Psoas muscle (tissue), 8 donors: ENCODE measurements at places on chromosomes 2 and 18. TPM values are rescaled to one million over a fixed set of nuclear protein-coding genes. Genes with fewer than 3 reads are reported as not detected.
A peak's percentile ranks its signal among the peaks of the same experiment; 100 is the strongest.

GRCh38 chr2:201006704-201007103 is 43.2 kb upstream of the ORC2 start:
- H3K4me1 ChIP-seq = no peaks in the 10 kb centered on the region
- no peak overlapping the region for H3K4me3 ChIP-seq
- H3K36me3 ChIP-seq = peaks cover 74% of the 10 kb centered on the region
- H3K27me3 ChIP-seq = no peaks in the 10 kb centered on the region

DNA sequence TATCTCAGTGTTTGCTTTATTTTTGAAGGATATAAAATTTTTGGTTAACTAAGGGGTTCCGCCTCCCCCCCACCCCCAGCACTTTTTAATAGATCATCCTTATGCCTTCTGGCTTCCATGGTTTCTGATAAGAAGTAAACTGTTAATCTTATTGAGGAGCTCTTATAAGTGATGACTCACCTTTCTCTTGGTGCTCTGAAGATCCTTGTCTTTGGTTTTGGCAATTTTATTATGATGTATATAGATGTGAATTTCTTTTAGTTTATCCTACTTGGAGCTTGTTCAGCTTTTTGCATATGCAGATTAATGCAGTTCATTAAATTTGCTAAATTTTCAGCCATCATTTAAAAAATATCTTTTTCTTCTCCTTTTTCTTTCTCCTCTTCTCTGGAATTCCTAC is 91.7 kb upstream of the CTAGE1 start:
- no peak overlapping the region for H3K27ac ChIP-seq
- no peaks in the 10 kb centered on the region for H3K36me3 ChIP-seq
- no peak for DNase-seq

- DNase-seq = no peak
- H3K4me1 ChIP-seq = peaks cover 29% of the 10 kb centered on the region
- no peaks in the 10 kb centered on the region for H3K27me3 ChIP-seq
- no peaks in the 10 kb centered on the region for H3K36me3 ChIP-seq
These were observed 203.3 kb downstream of the TCF4 start for GRCh38 chr18:55384551-55385275.

DNA sequence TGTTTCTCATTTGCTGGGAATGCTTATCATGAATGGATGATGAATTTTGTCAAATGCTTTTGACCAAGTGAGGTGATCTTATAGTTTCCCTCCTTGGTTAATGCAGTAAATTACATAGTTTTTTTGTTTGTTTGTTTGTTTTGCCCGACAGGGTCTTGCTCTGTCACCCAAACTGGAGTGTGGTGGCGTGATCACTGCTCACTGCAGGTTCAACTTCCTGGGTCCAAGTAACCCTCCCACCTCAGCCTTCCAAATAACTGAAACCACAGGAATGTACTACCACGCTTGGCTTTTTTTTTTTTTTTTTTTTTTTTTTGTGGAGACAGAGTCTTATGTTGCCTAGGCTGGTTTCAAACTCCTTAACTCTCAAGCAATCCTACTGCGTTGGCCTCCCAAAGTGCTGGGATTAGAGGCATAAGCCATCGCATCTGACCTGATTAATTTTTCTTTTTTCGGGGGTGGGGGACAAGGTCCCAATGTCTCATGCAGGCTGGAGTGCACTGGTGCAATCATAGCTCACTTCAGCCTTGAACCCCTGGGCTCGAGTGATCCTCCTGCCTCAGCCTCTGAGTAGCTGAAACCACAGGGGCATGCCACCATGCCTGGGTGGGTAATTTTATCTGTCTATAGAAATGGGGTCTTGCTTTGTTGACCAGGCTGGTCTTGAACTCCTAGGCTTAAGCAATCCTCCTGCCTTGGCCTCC is 48.6 kb downstream of the SMAD2 start:
- H3K27ac ChIP-seq = no peak overlapping the region
- no peaks in the 10 kb centered on the region for H3K27me3 ChIP-seq
- no peak overlapping the region for H3K4me3 ChIP-seq
- DNase-seq = no peak
- no peaks in the 10 kb centered on the region for H3K36me3 ChIP-seq

DNA sequence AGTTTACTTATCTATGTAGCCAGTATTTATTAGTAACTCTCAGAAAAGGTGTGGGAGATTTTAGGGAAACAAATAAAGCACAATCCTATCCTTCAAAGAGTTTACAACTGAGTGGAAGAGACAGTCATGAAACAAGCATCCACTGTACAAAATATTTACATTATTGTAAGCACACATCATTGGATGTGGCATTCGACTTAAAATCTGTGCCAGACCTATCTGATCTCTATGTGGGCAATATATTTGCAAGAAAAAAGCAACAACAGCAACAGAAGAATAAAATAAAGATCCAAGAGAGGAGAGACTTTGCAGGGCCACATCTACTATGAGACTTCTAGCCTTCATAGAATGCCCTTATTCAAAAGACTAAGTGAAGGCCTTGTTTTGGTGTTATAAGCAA is 882.1 kb upstream of the PIK3C3 start:
- no peak overlapping the region for H3K27ac ChIP-seq
- no peak overlapping the region for H3K4me3 ChIP-seq
- H3K36me3 ChIP-seq = no peaks in the 10 kb centered on the region
- H3K27me3 ChIP-seq = no peaks in the 10 kb centered on the region
- DNase-seq = no peak
- H3K4me1 ChIP-seq = no peaks in the 10 kb centered on the region

DNA sequence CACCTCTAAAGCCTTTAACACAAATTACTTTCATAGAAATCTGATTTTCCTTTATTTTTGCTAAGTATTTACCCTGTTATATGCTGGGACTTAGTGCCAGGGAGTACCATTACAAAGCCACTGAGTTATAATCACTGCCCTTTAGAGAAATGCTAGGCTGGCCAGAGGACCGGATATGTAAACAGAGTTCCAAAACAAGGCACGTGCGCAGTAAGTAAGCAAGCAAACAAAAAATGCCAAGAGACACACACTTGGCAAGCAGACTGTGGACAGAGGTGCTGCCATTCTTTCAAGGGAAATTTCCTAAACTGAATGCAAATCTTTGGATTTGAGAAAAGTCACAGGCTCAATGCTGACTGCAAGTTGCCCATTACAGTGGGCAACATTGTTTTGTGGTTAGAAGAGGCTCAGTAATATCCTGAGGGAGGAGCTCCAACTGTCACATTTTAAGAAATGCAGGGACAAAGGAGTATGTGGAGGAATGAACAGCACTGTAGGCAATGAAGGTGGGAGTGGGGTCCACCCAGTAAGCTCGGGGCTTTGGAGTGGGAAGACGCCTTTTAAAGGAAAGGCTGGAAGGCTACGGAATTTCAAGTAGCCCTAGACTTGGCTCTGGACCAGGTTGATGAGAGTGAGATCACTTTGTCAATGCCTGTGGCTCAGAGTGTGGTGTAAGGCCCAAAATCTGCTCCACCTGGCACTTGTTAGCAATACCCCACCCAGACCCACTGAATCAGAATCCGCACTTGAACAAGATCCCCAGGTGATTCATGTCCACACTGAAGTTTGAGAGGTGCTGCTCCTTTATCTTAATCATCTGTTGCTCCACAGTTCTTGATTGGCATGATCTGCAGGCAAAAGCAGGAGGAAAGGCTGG is 2.1 kb upstream of the PARD6G start:
- no peaks in the 10 kb centered on the region for H3K36me3 ChIP-seq
- H3K27ac ChIP-seq = no peak overlapping the region
- no peaks in the 10 kb centered on the region for H3K27me3 ChIP-seq
- no peak overlapping the region for H3K4me3 ChIP-seq

DNA sequence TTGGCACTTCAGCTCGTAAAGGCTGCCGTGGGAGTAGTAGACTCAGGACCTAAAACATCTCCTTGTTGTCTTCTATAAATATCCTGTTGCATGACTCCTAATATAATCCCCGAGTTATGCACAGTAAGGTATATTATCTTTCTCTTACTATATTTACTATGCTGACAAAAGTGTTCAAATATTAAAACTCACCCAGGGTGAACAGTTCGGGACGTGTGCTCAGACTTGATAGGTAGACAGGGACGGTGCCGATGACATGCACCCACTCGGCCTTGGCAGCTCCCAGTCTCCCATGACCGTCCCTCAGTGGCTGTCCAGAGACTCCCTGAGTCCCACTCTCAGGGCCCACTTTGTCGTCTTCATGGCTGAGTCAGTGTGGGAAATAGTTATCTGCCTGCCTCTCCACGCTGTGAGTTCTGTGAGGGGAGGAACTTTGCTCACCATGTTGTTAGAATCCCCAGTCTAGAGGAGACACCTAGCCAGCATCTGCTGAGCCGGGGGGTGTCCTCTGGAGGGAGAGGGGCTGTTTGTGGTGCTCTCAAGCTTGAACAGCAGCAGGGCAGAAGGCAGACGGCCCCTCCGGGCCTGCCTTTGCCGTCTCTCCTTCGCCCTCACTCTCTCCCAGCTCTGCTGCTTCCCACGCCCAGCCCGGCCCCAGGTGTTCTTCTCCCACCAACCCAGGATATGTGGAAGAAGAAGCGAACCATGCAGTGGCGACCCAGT is 75.0 kb downstream of the DGKD start:
- no peaks in the 10 kb centered on the region for H3K27me3 ChIP-seq
- peaks cover 10% of the 10 kb centered on the region for H3K36me3 ChIP-seq
- H3K4me1 ChIP-seq = peaks cover 79% of the 10 kb centered on the region
- peak; percentile 89 for DNase-seq

DNA sequence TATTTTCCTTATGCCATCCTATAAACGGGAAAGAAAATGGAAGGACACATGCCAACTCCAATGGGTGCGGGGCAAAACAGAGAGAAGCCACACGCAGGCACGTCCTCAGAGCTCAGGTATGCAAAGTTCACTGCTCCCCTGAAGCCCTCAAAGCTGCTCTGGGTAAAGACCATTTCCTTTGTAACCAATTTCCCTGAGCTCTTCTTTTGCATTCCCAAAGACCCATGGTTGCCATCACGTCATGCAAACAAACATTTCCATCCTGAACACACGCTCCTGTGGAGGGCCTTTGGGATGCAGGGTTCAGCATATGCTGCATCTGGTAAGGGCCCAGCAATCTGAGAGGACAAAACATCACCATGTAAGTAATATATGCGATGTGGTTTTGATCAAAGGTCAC is 69.4 kb downstream of the EMILIN2 start:
- H3K4me1 ChIP-seq = no peaks in the 10 kb centered on the region
- peaks cover 6% of the 10 kb centered on the region for H3K27me3 ChIP-seq
- H3K36me3 ChIP-seq = peaks cover 33% of the 10 kb centered on the region
- H3K4me3 ChIP-seq = no peak overlapping the region

GRCh38 chr2:233556881-233557736 is 9.5 kb downstream of the USP40 start:
- H3K27me3 ChIP-seq = no peaks in the 10 kb centered on the region
- no peak for DNase-seq
- no peak overlapping the region for H3K4me3 ChIP-seq
- H3K36me3 ChIP-seq = peaks cover 89% of the 10 kb centered on the region

DNA sequence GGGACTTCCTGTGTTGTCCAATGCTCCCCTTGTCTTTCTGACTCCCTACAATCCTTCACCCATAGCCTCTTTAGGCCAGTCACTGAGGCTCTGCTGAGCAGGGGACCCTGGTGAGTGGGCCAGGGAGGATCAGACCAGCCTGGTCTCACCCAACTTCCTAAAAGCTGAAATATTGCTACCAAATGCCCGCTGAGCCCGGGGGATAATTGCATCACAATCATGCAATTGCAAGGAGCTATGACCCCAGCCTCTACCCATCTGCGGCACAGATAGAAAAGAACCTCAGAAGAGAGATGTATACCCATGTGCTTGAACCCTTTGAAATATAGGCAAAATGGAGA is 3.7 kb upstream of the SP100 start:
- DNase-seq = no peak
- no peaks in the 10 kb centered on the region for H3K36me3 ChIP-seq
- peaks cover 10% of the 10 kb centered on the region for H3K4me1 ChIP-seq
- no peaks in the 10 kb centered on the region for H3K27me3 ChIP-seq

- no peak overlapping the region for H3K4me3 ChIP-seq
- H3K36me3 ChIP-seq = no peaks in the 10 kb centered on the region
- no peaks in the 10 kb centered on the region for H3K4me1 ChIP-seq
- no peak overlapping the region for H3K27ac ChIP-seq
- DNase-seq = no peak
- no peaks in the 10 kb centered on the region for H3K27me3 ChIP-seq
These were observed 716.4 kb upstream of the CHAC2 start for GRCh38 chr2:53051157-53051556.

GRCh38 chr2:96928277-96928781 is 58.1 kb downstream of the FAM178B start:
- peaks cover 14% of the 10 kb centered on the region for H3K4me1 ChIP-seq
- no peaks in the 10 kb centered on the region for H3K27me3 ChIP-seq
- no peak for DNase-seq
- peak overlapping the region; percentile 65 for H3K27ac ChIP-seq
- no peaks in the 10 kb centered on the region for H3K36me3 ChIP-seq

- no peak overlapping the region for H3K27ac ChIP-seq
- peaks cover 29% of the 10 kb centered on the region for H3K4me1 ChIP-seq
- H3K4me3 ChIP-seq = no peak overlapping the region
- no peak for DNase-seq
- no peaks in the 10 kb centered on the region for H3K36me3 ChIP-seq
These were observed 7.3 kb upstream of the HTR2B start for GRCh38 chr2:231132129-231132528.

DNA sequence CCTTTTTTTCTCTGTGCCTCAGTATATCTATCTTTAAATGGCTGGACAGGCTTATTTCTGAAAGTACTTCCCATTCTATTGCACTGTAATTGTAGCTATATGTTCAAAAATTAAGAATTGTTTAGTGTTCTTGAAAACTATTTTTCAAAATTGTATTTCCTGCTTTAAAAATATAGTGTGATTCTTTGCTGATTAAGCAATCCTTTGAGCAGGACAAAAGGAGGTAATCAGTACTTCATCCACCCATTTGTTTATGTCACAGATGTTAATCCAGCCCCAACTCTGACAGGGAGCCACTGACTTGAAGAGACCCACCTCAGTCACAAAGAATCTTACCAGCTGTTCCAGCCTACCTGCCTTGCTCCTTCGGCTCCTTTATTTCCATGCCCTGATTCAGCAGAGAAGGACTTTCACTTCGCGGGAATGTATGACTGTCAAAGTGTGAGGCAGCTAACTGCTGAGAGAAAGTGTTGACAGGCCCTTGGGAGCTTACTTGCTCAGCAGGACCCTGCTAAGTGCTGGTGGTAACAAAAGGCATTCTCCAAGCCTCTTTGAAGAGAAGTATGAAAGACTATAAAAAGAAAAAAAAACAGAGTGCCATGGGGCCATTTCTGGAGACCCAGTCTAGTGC is 393.3 kb upstream of the CYRIA start:
- no peaks in the 10 kb centered on the region for H3K36me3 ChIP-seq

- no peaks in the 10 kb centered on the region for H3K36me3 ChIP-seq
- no peak overlapping the region for H3K27ac ChIP-seq
- no peak for DNase-seq
- no peaks in the 10 kb centered on the region for H3K27me3 ChIP-seq
- no peaks in the 10 kb centered on the region for H3K4me1 ChIP-seq
These were observed 39.6 kb downstream of the LHCGR start for GRCh38 chr2:48715956-48716355.

- H3K36me3 ChIP-seq = no peaks in the 10 kb centered on the region
- H3K27ac ChIP-seq = no peak overlapping the region
These were observed 95.3 kb downstream of the MREG start for GRCh38 chr2:215917953-215918620.

GRCh38 chr2:140744379-140744778 is 1386.4 kb downstream of the LRP1B start:
- no peak for DNase-seq
- no peak overlapping the region for H3K4me3 ChIP-seq
- H3K36me3 ChIP-seq = no peaks in the 10 kb centered on the region
- no peak overlapping the region for H3K27ac ChIP-seq

AKAIN1 gene
- total RNA-seq = not detected

ICA1L gene
- total RNA-seq = 5.5 TPM

ZNF521 gene
- 6.5 TPM for total RNA-seq

TWIST2 gene
- total RNA-seq = 0.79 TPM

CYRIA gene
- total RNA-seq = 9.5 TPM

DHRS9 gene
- 0.79 TPM for total RNA-seq

SERPINB2 gene
- total RNA-seq = not detected

MALL gene
- 9.6 TPM for total RNA-seq
